Stimulated activated CD8-positive, alpha-beta memory T cell treated with anti-CD3 and anti-CD28 coated beads, Interleukin-7, amount 100 ng/mL, for 1 hour (primary cell): ENCODE measurements at places on chromosomes 1 and 21.

DNA sequence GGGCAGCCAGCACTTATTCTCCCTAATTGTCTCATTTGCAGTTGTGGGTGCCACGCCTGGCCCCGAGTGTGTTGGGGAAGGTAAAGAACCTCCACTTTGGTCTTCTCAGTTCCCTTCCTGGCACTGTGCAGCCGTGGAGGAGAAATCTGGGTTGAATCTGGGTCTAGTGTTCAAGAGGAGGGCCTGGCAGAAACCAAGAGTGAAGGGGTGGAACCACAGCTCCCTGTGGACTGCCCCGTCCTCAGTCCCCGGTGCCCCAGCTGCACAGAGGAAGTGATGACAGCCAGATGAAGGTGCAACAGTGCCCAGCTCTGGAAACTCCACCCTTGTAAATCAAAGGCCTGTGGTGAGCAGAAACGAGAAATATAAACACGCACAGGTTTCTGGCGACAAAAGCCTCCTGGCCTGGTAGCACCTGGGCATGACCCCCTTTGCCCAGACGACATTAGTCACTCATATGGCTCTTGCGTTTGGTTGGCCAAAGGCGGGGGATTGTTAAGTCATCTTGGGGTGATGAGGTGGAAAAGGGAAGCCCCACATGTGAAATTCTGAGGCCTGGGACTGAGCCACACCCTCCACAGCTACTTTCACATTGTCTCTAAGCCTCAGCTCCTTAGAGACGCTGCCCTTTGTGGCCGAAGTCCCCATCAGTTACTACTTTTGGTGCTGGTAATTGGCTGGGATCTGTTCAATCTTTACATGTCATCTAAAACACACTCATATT is 4.2 kb upstream of the ECE1 start:
- DNase-seq, result peak; percentile 63

DNA sequence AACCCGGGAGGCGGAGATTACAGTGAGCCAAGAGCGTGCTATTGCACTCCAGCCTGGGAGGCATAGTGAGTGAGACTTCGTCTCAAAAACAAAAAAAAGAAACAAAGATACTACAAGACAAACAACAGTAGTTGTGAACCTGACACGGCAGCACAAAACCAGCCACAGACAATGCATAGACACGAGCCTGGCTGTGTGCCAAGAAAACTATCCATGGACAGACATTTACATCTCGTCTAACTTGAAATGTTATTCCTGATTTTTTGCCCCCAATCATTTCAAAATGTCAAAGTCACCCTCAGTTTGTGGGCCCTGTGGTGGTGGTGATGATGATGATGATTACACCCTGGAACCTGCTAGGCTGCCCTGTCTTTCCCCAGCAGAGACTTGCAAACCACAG is 6.3 kb downstream of the KLHL21 start:
- DNase-seq, result no peak

- DNase-seq, result no peak
These were observed 54.9 kb downstream of the DHRS3 start for GRCh38 chr1:12562955-12563576.

GRCh38 chr21:41419921-41420862 is 5.8 kb upstream of the MX1 start:
- DNase-seq, result peak; percentile 45

DNA sequence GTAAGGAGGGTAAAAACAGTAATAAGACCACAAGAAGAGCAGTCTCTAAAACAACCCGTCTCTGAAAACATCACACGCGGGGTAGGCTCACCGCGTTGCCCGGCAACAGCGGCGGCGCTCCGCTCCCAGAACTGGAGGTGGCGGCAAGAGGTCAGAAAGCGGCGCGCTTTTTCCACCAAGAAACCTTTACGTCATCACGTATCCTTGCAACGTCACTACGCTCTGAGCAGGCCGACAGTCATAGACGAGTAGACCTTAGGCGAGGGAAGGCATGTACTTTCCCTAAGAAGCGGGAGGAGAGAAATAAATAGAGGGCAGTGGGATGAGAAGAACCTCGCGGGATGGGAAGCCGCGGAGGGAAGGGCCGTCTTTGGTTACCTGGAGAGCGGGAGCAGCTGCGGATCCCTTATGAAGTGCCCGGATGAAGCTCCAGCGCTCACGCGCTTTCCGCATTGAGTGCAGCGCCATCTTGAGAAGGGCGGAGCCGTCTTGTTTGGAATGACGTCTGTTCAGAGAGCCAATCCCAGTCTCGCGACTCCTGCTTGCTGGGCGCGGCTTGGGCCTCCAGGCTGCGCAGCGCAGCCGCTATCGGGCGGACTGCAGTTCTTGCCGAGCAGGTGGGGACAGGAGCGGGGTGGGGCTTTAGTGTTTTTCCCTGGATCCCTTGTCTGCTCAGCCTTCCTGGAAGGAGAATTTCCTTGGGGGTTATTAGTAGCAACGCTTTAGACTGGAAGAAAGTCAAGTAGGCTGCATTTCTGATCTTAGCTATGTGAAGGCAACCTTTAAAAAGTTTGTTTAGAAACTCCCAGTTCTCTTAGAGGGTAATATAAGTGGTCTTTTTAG is at the start of gene WARS2:
TSS of gene WARS2 (minus strand) at position 477 of the 843 bp plus-strand sequence. CDS start at position 468, 9 bp downstream.
- peak; percentile 83 for DNase-seq

DNA sequence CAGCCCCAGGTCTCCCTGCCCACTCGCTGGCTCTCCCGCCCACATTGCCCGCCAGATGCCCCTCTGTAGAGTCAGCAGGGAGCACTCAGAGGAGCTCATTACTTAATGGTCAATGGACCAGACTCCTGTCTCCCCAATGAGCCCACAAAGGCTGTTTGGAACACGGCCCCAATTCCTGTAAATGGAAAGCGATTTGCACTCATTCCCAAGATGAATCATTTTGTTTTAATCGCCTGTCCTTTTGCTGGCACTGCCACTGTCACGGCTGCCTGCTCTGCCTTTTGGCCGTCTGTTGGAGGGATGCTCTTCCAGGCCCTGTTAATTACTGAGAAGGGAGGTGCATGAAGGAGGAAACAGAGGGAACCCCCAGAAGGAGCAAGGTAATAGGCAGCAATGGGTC is 44.8 kb upstream of the ATP2B4 start:
- DNase-seq, result no peak

- no peak for DNase-seq
These were observed 125.3 kb downstream of the DNM3 start for GRCh38 chr1:171966426-171967220.

GRCh38 chr1:160741612-160742348 is 2.7 kb downstream of the SLAMF7 start:
- DNase-seq, result no peak

- DNase-seq, result no peak
These were observed 34.1 kb downstream of the BMP8A start for GRCh38 chr1:39525366-39526165.

- no peak for DNase-seq
These were observed 67.2 kb downstream of the HMGB4 start for GRCh38 chr1:33931111-33931475.

DNA sequence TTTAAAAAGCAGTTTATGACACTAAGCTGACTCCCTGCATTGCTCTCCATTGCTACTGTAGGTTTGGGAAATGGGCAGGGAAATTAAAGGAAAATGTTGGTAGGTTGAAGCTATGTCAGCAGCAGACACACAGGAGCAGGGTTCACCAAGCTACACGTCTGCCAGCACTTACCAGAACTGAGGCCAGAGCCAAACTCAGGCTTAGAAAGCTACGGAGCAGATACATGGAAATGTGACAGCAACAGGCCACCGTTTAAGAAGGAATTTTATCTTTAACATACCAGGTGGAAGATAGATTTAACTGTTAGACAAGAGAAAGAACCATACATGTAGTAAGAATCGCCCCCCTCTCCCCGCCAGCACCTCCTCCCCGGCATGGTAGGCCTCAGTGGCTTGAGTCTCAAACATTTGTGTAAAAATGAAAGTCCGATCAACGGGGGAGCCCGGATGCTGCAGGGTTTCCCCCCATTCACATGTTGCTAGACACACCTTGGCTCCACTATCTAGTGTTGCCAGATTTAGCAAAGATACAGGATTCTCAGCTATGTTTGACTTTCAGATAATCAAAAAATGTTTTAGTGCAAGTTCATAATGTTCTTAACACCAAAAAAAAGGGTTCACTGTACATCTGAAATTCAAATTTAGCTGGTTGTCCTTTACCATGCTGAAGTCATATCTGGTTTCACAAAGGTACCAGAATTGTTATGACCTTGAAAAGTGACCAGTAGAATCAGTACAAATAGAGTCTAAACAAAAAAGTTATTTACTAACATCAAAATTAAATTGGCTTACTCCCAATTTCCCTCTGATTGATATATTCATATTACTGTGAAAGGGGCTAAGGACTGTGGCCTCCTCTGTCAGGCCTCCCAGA is 6.7 kb downstream of the OR2T11 start:
- no peak for DNase-seq
